GM23248 (cell line): ENCODE measurements at places on chromosomes 2 and 18. TPM values are rescaled to one million over a fixed set of nuclear protein-coding genes. Genes with fewer than 3 reads are reported as not detected.

TANC1 gene
- 12.1 and 16.3 TPM in 2 replicates for total RNA-seq

PEX13 gene
- 39.1 and 43.6 TPM in 2 replicates for total RNA-seq

DNA sequence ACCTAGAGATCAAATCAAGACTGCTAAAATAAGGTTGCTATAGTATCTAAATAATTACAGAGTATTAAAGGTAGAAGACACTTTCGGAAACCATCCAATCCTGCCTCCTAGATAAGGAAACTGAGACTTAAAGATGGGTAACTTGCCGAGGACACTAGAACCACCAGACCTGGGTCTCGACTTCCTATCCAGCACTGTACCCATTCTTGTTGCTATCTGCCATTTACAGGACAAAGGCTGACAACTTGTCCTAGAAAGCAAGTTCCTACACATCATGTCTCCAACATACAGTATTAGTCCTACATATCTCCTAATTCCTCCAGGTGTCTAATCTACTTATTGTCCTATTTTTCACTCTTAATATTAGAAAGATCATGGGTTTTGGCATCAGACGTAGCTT is 37.7 kb downstream of the TRAK2 start:
- no peak for DNase-seq

VSNL1 gene
- total RNA-seq, result 1.8 TPM in 1 of 2 replicates, not detected in the other

FAM110C gene
- total RNA-seq, result not detected in 2 replicates

RND3 gene
- 244 and 271 TPM in 2 replicates for total RNA-seq

M1AP gene
- total RNA-seq, result 0.25 and 1.5 TPM in 2 replicates

FAM228A gene
- 2.1 TPM in 1 of 2 replicates, not detected in the other for total RNA-seq

FSHR gene
- not detected in 2 replicates for total RNA-seq

SERPINB10 gene
- not detected in 2 replicates for total RNA-seq

GRCh38 chr2:223860809-223861738 is 23.7 kb upstream of the AP1S3 start:
- peak; percentile 68 for DNase-seq

SPDYA gene
- total RNA-seq, result not detected in 2 replicates

- peak; percentile 96 for DNase-seq
Observed at GRCh38 chr2:85744741-85745601, 8.8 kb upstream of the ATOH8 start.
